NCI-H1048 (cell line): ENCODE measurements at places on chromosomes 7 and 10.

DNA sequence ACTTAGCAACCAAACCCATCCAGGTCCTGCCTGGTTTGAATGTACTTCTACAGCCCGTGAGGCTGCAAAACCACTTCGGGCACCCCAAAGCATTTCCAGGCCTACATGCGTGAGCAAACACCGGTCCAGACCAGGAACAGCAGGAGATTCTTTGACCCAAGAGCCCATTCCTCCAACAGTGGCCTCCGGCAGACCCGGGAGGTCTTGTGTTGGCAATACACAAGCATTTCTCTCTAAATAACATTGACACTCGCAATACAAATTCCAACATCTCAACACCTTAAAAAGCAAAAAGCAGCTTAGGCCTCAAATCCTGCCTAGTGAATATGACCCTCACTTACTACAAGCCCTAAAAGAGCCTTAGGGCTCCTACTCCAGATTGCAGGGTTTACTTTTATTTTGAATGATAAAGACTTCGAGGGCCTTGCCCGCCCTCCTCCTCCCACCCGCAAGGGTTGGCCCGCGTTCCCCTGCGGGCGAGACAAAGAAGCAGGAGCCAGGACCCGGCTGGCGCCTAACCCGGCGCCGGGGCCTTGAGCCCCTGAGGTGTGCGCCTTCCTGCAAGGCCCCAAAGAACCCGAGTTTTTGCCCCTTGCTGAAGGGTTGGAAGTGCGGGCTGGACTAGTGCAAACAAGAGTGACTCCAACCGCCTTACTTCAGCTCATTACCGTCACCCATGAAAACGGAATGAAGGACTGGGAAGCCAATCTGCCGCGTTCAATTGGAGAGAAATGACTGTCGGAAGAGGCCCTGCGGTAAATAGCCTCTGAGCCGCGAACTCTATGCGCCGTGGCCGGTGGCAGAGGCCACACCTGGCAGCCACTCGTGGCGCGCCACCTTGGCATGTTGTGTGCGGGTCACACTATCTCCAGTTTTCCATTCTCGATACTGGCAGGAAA lies 3.4 kb upstream of the DLX6 start:
- DNase-seq, result no peak

DNA sequence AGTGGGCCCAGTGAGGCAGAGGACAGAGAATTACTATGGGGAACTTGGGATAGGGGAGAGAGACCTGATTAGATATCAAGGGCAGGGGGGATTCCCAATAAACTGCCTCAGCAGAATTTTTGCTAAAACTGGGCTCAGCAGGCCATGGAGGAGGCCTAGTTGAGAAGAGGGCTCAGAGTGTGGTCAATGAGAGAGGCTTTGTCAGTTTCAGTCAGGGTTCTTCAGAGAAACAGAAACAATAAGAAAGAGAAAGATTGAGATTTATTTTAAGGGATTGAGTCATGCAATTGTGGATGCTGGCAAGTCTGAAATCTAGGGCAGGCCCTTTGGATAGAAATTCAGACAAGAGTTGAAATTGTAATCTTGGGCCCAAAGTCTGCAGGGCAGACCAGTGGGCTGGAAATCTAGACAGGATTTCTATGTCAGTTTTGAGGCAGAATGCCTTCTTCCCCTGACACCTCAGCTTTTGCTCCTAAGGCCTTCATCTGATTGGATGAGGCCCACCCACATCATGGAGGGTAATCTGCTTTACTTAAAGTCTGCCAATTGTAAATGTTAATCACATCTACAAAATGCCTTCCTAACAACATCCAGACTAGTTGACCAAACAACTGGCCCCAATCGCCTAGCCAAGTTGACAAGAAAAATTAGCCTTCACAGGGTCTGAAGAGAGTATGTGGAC lies 33.5 kb upstream of the CCSER2 start:
- DNase-seq, result no peak

DNA sequence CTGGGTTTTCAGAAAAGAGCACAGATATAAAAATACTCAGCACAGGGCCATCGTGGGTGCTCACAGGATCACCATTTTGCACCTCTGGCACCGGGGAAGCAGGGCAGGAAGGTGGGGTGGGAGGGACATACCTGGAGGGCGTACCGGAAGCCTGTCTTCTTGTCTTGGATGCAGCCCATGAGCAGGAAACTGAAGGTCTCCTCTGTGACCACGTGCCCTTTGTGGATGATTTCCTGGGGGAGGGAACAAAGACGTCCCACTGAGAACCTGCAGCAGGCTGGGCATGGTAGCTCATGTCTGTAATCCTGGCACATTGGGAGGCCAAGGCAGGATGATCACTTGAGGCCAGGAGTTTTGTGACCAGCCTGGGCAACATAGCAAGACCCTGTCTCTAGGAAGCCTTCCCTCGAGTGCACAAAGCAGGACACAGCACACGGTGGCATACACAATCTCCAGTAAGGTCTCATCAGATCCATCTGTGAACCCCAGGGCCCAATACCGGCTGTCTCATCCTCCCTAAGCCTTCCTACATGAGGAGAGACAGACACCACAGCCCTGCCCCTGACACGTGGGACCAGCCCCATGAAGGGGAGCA lies 9.5 kb downstream of the PTCD1 start:
- no peak for DNase-seq

DNA sequence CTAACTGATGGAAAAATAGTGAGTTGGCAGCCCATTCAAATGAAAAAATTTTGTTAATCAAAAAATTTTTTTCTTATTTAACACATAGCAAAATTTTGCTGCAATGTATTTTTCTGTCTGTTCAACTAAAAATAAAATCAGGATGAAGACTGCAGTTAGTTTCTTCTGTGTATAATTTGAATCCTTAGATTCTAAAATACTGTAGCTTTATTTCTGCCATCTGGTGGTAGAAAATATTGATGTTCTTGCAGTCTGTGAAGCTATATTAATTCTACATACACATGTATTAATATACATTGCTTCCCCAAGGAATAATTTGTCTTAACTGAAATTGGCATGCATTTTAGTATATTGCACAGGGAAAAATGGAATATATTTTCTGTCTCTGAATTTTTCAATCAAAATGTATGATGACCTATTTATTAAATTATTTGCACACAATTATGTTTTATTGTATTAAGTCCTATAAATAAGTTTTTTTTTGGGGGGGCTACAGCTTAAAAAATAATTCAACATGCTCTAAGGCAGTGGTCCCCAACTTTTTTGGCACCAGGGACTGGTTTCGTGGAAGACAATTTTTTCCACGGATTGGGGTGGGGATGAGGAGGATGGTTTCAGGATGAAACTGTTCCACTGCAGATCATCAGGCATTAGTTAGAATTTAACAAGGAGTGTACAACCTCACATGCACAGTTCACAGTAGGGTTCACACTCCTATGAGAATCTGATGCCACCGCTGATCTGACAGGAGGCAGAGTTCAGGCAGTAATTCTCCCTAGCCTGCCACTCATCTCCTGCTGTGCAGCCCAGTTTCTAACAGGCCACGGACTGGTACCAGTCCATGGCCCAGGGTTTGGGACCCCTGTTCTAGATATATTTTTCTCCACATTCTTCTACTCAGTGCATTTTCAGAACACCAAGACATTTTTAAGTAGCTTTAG lies 119.4 kb downstream of the GNAT3 start:
- DNase-seq, result no peak

DNA sequence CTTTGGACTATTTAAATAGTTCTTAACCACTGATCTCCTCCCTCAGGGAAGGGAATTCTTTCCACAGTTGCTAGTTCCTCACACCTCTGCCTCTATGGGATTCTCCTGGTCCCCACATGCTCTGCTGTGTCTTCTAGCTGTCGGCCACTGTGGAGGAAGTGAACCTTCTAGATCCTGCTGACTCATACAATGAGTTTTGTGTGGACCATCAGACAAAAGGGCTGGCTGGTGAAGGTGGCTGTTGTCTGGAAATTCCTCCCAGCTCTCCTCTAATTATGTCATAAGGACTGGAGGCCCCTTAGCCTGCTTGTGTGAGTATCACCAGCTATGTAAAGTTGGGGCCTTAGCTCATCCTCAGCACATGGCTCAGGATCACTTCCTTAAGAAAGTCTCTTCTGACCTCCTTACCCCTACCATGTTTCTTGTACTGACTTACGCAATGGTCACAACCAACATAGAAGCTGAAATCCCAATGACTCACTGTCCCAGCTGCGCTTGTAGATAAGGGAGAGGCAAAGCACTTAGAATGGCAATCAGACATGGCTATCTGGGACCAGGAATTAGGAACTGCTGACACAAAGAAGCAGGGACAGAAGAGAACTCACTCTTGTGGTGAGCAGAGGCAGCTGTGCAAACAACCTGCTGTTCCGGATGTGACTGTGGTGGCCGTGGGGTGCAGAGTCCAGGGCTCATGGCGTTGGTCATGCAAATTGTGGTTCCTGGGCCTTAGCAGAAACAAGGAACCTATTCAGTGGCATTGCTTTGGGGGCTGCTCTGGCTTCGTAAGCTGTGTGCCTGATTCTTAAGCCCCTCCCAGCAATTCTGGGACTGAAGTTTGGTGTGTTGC lies 2.5 kb upstream of the MACC1 start:
- peak; percentile 87 for DNase-seq

DNA sequence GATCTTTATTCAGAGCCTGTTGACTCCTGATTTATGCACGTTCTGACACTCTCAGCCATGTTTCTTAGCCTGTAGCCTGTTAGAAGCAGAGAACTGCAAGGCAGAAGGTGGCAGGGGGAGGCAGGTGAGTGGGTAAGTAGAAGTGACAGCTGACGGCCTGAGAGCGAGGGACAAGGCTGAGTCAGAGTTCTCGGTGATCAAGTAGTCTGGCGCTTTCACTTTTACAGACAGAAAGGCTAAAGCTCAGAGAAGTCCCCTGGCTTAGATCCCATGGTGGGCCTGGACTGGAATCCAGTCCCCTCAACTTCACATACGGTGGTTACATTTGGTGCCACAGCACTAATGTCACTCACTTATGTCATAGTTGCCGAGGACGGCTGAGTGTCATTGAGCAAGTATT lies 139.0 kb downstream of the TACC2 start:
- DNase-seq, result no peak
